AG10803 (cell line): ENCODE measurements at places on chromosomes 4 and X.
A peak's percentile ranks its signal among the peaks of the same experiment; 100 is the strongest.

GRCh38 chrX:7746856-7747255, 96.1 kb upstream of the VCX start:
- DNase-seq, result peak; percentile 0

- no peak for DNase-seq
Observed at GRCh38 chr4:184201179-184201578, 16.5 kb downstream of the ENPP6 start.

- DNase-seq, result peak; percentile 92
Observed at GRCh38 chr4:5371415-5372190, 320.3 kb downstream of the STK32B start.

DNA sequence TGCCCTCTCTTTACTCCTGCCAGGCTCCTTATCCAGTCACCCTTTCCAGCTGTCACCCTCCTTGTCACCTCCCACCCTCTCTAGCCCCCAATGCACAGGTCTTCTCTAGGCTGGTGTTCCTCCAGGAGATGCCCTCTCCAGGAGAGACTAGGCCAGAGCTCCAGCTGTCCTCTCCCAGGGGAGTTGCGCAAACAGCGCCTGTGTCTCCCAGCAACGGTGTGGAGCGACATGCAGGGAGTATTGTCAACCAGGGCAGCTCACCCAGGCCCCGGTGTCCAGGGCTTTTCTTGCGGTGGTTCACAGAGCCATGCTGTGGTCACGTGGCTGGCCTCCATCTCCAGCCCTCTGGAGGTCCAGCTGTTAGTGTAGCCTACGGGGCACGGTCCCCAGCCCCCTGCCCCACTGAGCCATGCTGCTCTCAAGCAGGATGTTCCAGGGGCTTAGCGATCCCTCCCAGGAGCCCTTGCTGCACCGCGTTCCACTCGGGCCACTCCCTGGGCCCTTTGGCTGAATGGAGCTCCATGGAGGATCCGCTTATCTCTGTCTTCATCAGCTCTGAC, 34.8 kb downstream of the CCNQ start:
- no peak for DNase-seq

GRCh38 chr4:32003548-32003947, 1283.4 kb downstream of the PCDH7 start:
- DNase-seq, result no peak

DNA sequence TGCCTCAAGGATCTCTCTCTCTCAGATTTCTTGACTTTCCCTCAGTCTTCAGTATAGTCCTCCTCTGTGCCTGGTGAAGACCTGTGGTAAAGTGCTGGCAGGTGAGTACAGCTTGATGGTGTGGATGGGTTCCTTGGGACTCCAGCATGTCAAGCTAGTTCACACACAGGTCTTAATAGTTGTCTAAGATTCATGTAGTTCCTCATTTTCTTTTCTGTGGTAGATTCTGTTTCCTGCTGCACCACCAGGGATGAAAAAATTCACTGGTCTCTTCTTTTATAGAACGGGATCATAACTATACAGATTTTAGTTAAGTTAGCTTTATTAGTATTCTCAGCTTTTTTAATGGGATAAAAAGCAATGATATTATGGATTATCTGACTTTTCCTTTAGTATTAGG, 32.5 kb upstream of the PAQR3 start:
- no peak for DNase-seq

DNA sequence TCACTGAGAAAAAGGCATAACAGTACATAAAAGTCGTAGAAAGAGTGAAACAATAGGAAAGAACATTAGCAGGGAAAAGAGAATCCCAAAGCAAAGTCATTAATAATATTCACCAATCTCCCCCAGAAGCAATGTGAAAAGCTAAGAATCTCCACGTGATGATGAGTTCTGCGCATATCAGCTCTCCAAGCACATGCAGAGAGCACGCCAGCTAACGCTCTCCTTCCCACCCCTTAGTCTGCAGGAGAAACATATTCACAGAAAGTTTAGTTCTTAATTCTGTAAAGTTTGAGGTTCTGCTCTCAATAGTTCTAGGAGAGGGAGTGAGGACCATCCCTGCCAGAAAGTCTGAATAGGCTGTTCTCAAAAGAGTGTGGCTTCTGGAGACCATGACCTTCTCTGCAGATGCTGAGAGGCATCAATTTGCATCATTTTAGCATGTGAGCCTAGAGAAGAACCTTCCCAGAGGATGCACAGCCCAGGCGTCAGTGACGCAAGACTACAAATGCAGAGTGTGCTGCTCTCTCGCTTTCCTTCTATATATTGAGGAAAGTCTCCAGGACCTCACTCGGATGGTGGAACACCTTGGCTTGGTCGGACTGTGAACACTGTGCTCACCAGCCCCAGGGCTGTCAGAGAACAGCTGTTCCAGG, 51.3 kb upstream of the AFAP1 start:
- no peak for DNase-seq

- DNase-seq, result no peak
Observed at GRCh38 chr4:3852309-3852708, 86.1 kb downstream of the ADRA2C start.

GRCh38 chr4:121199742-121200561, 35.8 kb upstream of the TNIP3 start:
- DNase-seq, result no peak

GRCh38 chrX:111123125-111123524, 27.1 kb downstream of the PAK3 start:
- DNase-seq, result no peak

DNA sequence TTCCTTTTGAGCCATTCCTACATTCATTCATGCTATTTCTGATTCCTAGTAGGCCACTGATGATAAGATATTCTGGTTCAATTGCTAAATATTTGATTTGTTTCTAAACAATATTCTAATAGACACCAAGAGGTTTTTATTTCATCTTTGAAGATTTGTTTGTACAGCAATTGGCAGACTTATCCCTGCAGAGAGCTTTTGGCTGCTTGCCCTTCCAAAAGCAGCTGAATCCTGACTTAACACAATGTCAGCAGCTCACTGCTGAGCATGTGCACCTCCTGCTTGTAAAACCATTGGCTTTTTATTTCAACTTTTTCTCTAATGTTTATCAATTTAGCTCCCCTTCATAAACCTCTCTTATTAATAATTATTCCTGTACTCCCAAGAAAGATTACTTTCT, 45.3 kb downstream of the MMRN1 start:
- no peak for DNase-seq

GRCh38 chr4:150127757-150128156, 49.5 kb downstream of the DCLK2 start:
- no peak for DNase-seq

GRCh38 chr4:159163521-159163920, 60.6 kb downstream of the RAPGEF2 start:
- DNase-seq, result no peak

DNA sequence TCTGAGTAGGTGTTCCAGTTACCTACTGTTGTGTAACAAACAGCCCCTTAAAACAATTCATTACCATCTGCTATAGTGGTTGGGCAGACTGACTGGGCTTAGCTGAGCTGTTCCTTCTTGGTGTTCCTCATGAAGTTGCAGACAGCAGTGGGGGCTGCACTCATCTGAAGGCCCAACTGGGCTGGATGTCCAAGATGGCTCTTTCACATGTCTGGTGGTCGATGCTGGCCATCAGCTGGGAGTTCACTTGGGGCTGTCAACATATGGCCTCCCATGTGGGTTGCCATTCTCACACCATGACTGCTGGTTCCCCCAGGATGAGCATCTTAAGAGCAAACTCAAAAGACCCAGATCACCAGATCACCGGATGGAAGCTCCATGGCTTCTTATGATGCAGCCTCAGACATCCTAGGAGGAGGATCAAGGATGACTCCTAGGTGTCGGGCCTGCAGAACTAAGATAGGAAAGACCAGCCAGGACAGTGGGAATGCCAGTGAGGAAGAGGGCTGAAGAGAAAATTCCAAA, 34.3 kb upstream of the PPP2R2C start:
- no peak for DNase-seq

- DNase-seq, result peak; percentile 8
Observed at GRCh38 chr4:155759372-155760252, 791 bp downstream of the GUCY1B1 start.

GRCh38 chrX:17521871-17522693, 147.1 kb downstream of the NHS start:
- peak; percentile 61 for DNase-seq

- peak; percentile 28 for DNase-seq
Observed at GRCh38 chrX:96685210-96686099, 813 bp downstream of the DIAPH2 start.

- no peak for DNase-seq
Observed at GRCh38 chrX:76893930-76894329, 466.4 kb downstream of the MAGEE1 start.

DNA sequence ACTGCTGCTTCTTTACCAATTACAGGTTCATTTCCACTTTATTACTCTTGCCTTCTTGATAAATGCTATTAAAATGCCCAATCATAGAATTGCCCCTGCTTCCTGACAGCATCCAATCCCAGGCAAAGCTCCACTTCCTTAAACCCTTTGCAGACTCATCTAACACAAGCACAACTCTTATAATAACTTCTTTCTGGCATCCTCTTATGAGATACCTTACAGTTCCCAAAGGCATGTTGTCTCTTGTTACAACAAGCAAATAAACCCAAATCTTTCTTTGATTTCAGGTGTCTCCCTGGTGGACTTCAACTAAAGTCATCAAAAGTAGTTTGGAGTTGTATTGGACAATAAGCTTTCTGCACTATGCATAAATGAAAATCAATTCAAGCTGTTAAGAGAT, 22.5 kb upstream of the ADH7 start:
- DNase-seq, result no peak

DNA sequence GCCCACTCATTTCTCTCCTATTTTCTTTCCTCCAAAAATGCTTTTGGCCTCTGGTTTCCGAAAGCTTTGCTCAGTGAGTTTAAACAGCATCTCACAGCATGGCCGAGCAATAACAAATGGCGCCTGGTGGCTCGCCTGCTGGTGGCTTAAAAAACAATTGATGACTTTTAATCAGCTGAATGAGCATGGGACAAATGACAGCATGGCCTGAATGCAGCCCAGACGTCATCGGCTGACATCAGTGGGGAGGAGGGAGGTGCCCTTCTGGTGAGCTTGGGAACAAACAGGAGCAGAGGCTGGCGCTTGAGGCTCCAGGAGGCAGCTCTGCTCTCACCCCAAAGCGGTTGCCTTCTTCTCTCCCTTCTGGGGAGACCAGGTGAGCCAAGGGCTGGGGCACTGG, 286.4 kb downstream of the BCOR start:
- no peak for DNase-seq

DNA sequence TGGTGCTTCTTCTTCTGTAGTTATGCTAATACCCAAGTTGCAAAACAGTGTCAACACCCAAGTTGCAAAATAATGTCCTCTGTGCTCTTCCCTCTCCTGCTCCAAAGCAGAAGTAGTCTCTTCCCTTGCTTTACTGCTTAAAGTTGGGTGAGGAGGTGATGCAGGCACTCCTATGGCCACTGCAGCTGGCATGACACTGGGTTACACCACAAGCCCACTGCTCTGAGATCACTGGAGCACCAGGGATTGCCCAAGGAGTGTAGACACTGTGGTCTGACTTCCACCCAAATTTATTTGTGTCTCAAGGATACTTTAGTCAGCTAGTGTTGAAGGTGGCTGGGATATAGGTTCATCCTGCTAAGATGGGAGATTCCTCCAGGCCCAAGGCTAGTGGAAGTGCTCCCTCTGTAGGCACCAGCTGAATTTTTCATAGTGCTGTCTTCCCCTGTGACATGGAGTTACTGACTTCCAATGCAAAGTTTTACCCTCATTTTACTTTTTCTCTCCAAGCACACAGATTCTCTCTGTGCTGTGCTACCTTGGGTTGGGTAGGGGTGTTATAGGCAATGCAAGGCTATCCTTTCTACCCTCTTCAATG, 196.2 kb upstream of the TENT5D start:
- DNase-seq, result no peak

DNA sequence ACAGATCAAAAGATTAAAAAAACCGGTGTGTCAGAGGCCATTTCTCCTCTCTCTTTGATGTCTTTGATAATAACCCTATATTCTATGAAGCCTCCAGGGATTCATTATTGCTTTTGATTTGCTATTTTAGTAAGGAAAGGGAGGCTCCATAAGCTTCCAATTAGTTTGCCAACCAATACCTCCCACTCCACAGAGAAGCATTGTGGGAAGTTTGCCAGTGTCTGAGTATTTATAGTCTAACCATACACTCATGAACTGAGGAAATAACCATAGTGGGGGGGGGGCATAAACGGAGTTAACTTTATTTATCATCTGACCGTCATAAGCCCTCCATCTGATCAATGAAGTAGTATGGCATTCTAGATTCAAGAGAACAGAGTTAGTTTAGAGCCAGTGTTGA, 1066.8 kb upstream of the PABPC4L start:
- no peak for DNase-seq

DNA sequence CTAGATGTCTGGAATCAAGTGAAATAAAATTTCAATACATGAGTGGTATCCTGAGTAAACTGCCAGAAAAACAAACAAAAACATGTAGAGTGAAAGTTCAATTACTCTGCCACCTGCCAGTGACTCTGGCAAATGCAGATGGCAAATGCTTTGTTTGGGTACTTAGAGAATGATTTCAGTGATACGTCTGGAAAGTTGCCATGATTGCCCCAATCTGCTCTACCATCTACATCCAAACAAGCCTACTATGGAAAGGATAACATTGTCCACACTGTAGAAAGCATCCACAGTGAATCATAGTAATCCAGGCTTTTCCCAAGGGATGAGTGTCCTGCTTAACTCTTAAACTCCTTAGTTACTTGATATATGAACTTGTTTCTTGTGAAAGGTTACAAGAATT, 3.4 kb downstream of the SPATA4 start:
- peak; percentile 43 for DNase-seq

DNA sequence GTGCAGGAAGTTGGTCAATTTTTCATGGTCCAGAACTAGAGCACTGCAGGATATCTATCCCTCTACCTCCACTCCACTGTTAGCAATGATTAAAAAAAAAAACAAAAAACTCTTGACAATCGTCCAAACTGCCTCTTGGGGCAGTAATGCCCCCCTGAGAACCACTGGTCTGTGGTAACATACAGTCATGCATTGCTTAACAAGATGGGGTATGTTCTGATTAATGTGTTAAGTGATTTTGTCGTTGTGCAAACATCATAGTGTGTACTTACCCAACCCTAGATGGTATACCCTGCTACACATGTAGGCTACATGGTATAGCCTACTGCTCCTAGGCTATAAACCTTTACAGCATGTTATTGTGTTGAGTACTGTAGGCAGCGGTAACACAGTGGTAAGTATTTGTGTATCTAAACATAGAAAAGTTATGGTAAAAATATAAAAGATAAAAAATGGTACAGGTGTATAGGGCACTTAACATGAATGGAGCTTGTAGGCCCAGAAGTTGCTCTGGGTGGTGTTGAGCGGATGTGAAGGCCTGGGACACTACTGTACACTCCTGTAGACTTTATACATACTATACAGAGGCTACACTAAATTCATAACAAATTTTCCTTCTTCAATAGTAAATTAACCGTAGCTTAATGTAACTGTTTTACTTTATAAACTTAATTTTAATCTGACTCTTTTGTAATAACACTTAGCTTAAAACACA, 34.1 kb downstream of the ART3 start:
- DNase-seq, result no peak
